Upper lobe of left lung (tissue), 6 donors: ENCODE measurements at places on chromosomes 4 and X. TPM values are rescaled to one million over a fixed set of nuclear protein-coding genes. Genes with fewer than 3 reads are reported as not detected.

Gene TTC29
- total RNA-seq, result 6.3 TPM

GRCh38 chr4:24382381-24382780 is 202.0 kb downstream of the DHX15 start:
- H3K27ac ChIP-seq, result no peak overlapping the region
- no peak for DNase-seq
- H3K36me3 ChIP-seq, result no peaks in the 10 kb centered on the region
- H3K27me3 ChIP-seq, result no peaks in the 10 kb centered on the region
- no peak overlapping the region for H3K4me3 ChIP-seq

Gene TRAM1L1
- total RNA-seq, result 0.33 TPM

GRCh38 chr4:25172961-25173915 is 13.0 kb upstream of the SEPSECS start:
- H3K4me3 ChIP-seq, result no peak overlapping the region
- no peak overlapping the region for H3K27ac ChIP-seq
- H3K36me3 ChIP-seq, result no peaks in the 10 kb centered on the region

- H3K27me3 ChIP-seq, result no peaks in the 10 kb centered on the region
- H3K27ac ChIP-seq, result no peak overlapping the region
- DNase-seq, result no peak
- no peak overlapping the region for H3K4me3 ChIP-seq
Observed at GRCh38 chr4:132218406-132218805, 930.7 kb upstream of the PCDH10 start.

DNA sequence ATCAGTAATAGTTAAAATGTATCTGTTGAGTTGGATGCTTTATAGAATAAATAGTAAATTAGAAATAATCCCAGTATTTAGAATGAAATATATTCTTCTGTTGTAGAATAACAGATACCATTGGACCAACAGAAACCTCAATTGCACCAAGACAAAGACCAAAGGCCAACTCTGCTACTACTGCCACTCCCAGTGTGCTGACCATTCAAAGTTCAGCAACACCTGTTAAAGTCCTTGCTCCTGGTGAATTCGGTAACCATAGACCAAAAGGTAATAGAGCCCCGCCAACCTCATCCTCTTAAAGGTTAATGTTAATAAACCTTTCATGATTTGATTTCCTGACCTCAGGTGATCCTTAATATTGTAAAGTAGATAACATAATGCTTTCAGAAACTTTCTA is 73.8 kb downstream of the PAQR3 start:
- no peaks in the 10 kb centered on the region for H3K27me3 ChIP-seq
- DNase-seq, result no peak
- H3K4me3 ChIP-seq, result no peak overlapping the region
- H3K4me1 ChIP-seq, result no peaks in the 10 kb centered on the region
- peaks cover 7% of the 10 kb centered on the region for H3K36me3 ChIP-seq

DNA sequence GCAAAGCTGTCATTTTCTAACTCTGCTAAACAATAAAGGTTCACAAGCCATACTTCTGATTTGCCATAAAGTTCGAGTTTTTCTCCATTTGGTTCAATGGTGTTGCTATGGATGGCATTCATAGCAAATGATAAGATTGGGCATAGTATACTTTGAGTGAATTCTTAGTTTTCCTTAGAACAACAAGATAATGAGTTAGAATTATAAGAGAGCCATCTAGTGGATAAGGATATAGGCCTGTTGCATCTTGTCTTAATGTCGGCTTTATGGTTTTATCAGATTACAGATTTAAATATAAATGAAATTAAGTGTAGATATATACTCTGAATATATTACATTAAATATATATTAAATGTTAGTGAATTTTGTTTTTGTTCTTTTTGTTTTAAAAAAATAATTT is 644.6 kb downstream of the IL1RAPL1 start:
- H3K36me3 ChIP-seq, result no peaks in the 10 kb centered on the region
- no peak overlapping the region for H3K27ac ChIP-seq
- no peaks in the 10 kb centered on the region for H3K4me1 ChIP-seq
- no peaks in the 10 kb centered on the region for H3K27me3 ChIP-seq

- H3K4me1 ChIP-seq, result no peaks in the 10 kb centered on the region
- no peak for DNase-seq
- H3K36me3 ChIP-seq, result no peaks in the 10 kb centered on the region
- H3K27ac ChIP-seq, result no peak overlapping the region
- H3K27me3 ChIP-seq, result no peaks in the 10 kb centered on the region
- H3K4me3 ChIP-seq, result no peak overlapping the region
Observed at GRCh38 chr4:185096032-185096653, 46.9 kb upstream of the SLC25A4 start.

Gene CXCL8
- total RNA-seq, result 4.2 TPM

- H3K4me3 ChIP-seq, result no peak overlapping the region
- no peak for DNase-seq
- H3K27ac ChIP-seq, result no peak overlapping the region
- H3K27me3 ChIP-seq, result no peaks in the 10 kb centered on the region
Observed at GRCh38 chrX:118963159-118963558, 11.3 kb upstream of the LONRF3 start.

Gene CT45A3
- total RNA-seq, result not detected

- no peaks in the 10 kb centered on the region for H3K4me1 ChIP-seq
- no peaks in the 10 kb centered on the region for H3K36me3 ChIP-seq
- no peaks in the 10 kb centered on the region for H3K27me3 ChIP-seq
- DNase-seq, result no peak
- no peak overlapping the region for H3K27ac ChIP-seq
Observed at GRCh38 chr4:113607998-113608397, 153.5 kb downstream of the CAMK2D start.

Gene SSX2
- total RNA-seq, result not detected

GRCh38 chr4:111046811-111047210 is 423.9 kb upstream of the PITX2 start:
- H3K4me3 ChIP-seq, result no peak overlapping the region
- DNase-seq, result no peak
- no peaks in the 10 kb centered on the region for H3K4me1 ChIP-seq
- no peaks in the 10 kb centered on the region for H3K36me3 ChIP-seq
- H3K27ac ChIP-seq, result no peak overlapping the region

DNA sequence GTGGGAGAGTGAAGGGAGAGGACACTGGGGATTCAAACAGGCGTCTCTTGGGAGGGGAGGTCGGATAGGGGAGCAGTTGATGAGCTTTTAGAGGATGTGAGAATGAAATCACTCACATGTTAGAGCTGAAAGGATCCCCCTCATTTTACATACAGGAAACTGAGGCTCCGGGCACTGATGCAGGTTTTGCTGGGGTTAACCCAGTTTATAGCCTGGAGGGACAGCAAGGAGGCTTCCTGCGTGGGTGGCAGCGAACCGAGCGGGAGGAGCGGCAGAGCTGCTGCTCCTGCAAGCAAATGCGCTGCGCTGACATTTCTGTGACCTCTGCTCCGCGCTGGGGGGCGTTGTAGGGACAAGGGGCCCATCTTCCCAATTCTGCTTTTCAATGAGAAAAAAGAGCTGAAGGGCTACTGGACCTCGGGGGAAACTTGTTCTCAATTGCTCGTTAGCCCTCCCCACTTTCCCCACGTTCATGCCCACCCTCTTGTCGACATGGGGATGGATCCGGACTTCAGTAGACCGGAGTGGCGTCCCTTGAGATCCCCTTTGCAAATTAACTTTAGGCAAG is 1.2 kb upstream of the NEUROG2 start:
- H3K27me3 ChIP-seq, result peaks cover 46% of the 10 kb centered on the region
- DNase-seq, result no peak
- peaks cover 24% of the 10 kb centered on the region for H3K4me1 ChIP-seq
- H3K36me3 ChIP-seq, result no peaks in the 10 kb centered on the region
- H3K4me3 ChIP-seq, result no peak overlapping the region

- H3K36me3 ChIP-seq, result no peaks in the 10 kb centered on the region
- DNase-seq, result peak; percentile 25
- H3K4me1 ChIP-seq, result no peaks in the 10 kb centered on the region
- H3K27me3 ChIP-seq, result no peaks in the 10 kb centered on the region
- H3K4me3 ChIP-seq, result no peak overlapping the region
Observed at GRCh38 chrX:49257846-49258748, 6.4 kb downstream of the FOXP3 start.

Gene SMIM10L2A
- total RNA-seq, result 2.0 TPM

DNA sequence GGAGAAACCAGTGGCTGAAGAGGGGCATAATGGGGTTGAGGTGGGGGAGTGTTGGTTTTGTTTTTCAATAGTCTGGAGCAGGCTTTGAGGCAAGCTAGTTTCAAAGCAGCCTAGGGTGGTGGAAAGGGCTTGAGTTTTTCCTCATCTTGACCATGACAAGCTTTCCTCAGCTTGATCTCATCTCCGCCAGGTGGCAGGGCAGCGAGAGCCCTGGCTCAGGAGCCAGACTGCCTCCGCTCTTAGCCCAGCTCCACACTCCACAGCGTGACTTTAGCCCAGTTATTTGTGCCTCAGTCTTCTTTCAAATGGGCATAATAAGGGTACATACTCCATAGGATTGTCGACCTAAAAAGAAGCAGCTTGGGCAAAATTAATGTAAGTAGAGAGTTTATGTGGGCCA is 29.9 kb upstream of the SOWAHD start:
- H3K27me3 ChIP-seq, result no peaks in the 10 kb centered on the region
- no peak overlapping the region for H3K4me3 ChIP-seq
- H3K36me3 ChIP-seq, result no peaks in the 10 kb centered on the region
- H3K27ac ChIP-seq, result no peak overlapping the region
- DNase-seq, result no peak

Gene SPACA5
- not detected for total RNA-seq

- H3K27ac ChIP-seq, result no peak overlapping the region
- H3K4me3 ChIP-seq, result no peak overlapping the region
- H3K4me1 ChIP-seq, result no peaks in the 10 kb centered on the region
- H3K36me3 ChIP-seq, result no peaks in the 10 kb centered on the region
- no peak for DNase-seq
- no peaks in the 10 kb centered on the region for H3K27me3 ChIP-seq
Observed at GRCh38 chr4:36226430-36227227, 17.7 kb downstream of the ARAP2 start.

- H3K27me3 ChIP-seq, result no peaks in the 10 kb centered on the region
- H3K36me3 ChIP-seq, result no peaks in the 10 kb centered on the region
- no peak overlapping the region for H3K4me3 ChIP-seq
- H3K27ac ChIP-seq, result no peak overlapping the region
- H3K4me1 ChIP-seq, result no peaks in the 10 kb centered on the region
- DNase-seq, result no peak
Observed at GRCh38 chrX:116111497-116111896, 59.0 kb upstream of the AGTR2 start.

- H3K27ac ChIP-seq, result no peak overlapping the region
- no peak for DNase-seq
- no peak overlapping the region for H3K4me3 ChIP-seq
Observed at GRCh38 chrX:56789518-56790070, 60.6 kb downstream of the NBDY start.

DNA sequence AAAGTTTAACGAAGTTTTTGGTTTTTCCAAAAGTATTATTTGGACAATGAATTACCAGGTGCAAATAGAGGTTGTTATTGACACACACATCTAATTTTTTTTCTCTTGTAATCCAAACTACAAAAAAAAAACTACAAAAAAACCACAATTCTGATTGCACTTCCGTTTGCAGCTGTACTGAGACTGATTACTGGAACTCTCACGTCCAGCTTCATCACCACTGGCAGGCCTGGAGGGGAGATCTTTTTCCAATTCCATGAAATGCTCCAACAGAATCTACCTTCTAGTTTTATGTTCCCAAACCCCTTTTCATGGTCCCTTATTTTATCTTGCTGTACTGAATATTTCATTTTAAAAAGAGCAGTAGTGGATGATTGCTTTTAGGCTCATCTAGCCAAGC is 1118.3 kb downstream of the C4orf33 start:
- no peaks in the 10 kb centered on the region for H3K27me3 ChIP-seq
- no peaks in the 10 kb centered on the region for H3K36me3 ChIP-seq
- no peak overlapping the region for H3K27ac ChIP-seq
- H3K4me3 ChIP-seq, result no peak overlapping the region

DNA sequence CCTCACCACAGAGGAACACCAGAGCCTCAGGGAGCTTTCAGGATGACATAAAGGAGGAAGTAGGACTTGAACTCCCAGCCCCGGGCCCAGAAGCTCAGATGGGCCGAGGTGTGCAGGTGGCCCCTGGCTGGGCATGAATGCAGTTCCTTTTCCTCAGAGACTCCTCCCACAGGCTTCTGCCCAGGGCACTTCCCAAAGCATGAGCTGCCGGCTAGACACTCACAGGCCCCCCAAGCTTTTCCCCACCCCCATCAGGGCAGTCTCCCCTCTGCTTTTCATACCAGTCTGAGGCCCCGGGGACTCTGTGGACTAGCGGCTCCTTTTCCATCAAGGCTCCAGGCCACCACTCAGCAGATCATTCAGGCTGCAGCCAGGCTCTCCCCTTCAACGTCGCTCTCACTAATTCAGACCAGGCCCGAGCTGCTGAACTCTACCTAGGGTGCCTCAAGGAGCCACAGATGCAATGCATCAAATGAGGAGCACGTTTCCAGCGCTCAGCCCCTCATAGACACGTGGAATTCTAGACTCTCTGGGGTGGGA is 36.9 kb downstream of the HMX1 start:
- H3K36me3 ChIP-seq, result no peaks in the 10 kb centered on the region
- no peaks in the 10 kb centered on the region for H3K27me3 ChIP-seq
- no peaks in the 10 kb centered on the region for H3K4me1 ChIP-seq
- H3K27ac ChIP-seq, result no peak overlapping the region
- H3K4me3 ChIP-seq, result no peak overlapping the region
- DNase-seq, result peak; percentile 15

Gene SPANXA2
- total RNA-seq, result not detected

DNA sequence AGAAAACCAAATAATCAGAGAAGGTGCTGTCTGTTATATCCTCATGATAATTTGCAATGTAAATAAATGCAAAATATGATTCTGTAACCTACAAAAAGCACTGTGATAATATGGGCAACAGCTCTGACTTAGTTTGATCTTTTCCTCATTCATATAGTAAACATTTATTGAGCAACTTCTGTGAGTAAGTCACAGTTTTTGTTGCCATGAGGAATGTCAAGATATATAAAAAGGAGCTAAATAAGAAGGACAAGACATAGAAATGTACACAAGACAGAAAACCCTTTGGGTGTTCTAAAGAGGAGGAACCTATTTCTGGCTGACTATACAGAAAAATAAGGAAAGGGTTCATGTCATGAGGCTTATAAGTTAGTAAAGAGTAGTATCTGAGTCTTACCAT is 44.3 kb downstream of the ARSJ start:
- H3K4me3 ChIP-seq, result no peak overlapping the region
- no peaks in the 10 kb centered on the region for H3K27me3 ChIP-seq
- no peak overlapping the region for H3K27ac ChIP-seq
- no peak for DNase-seq
- no peaks in the 10 kb centered on the region for H3K36me3 ChIP-seq

GRCh38 chrX:26915064-26915463 is 548.1 kb downstream of the PPP4R3C start:
- no peaks in the 10 kb centered on the region for H3K4me1 ChIP-seq
- H3K4me3 ChIP-seq, result no peak overlapping the region
- H3K27me3 ChIP-seq, result no peaks in the 10 kb centered on the region
- no peak overlapping the region for H3K27ac ChIP-seq

- peaks cover 6% of the 10 kb centered on the region for H3K4me1 ChIP-seq
- H3K27ac ChIP-seq, result no peak overlapping the region
- no peaks in the 10 kb centered on the region for H3K36me3 ChIP-seq
- H3K4me3 ChIP-seq, result peak overlapping the region; percentile 36
- no peak for DNase-seq
Observed at GRCh38 chr4:48654015-48654664, 125.9 kb downstream of the FRYL start.
